ENCODE measurements at places on chromosomes 1 and 21.

- DNase-seq: no peak
These were observed 145.6 kb upstream of the NFIA start for GRCh38 chr1:60936591-60937342.

- DNase-seq: no peak
These were observed 190.4 kb downstream of the NCAM2 start for GRCh38 chr21:21188513-21189195.

GRCh38 chr1:173114346-173114745 lies 63.6 kb upstream of the TNFSF18 start:
- no peak for DNase-seq

- no peak for DNase-seq
These were observed 443.1 kb upstream of the DAB1 start for GRCh38 chr1:57866998-57867397.

- no peak for DNase-seq
These were observed 512.1 kb downstream of the LMO4 start for GRCh38 chr1:87840767-87841166.

GRCh38 chr1:180130651-180131050 lies 24.0 kb upstream of the QSOX1 start:
- no peak for DNase-seq

DNA sequence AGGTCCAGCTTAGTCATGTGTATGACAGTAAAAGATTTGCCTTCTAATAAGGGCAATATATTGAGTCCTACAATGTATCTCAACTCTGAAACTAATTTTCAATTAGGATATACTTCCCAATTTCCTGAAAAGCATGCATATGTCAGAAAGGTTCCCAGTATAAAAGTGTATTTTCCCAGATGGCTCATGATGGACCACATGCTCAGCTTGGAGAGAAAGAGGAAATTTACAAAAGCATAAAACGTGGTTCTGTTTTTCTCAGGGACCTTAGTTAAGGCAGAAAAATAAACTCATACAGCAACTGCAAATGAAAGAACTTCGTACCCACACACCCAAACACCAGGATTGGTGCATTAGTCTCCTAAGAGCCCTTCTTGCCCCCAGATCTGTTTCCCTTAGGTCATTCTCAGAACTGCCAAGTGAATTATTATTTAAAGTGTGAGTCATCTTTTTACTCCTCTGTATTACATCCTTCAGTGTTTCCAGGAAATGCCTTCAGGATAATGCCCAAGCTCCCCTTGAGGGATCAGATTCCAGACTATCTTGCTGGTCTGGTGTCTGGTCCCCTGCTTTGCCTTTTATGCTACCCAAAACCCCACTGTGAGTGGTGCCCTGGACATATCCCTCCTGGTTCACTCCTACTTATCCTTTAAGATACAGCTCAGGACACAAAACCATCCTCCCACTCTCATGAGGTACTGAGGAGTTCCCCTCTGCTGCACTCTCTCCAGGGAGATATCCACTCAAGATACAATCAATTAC lies 57.4 kb downstream of the SSX2IP start:
- no peak for DNase-seq

- DNase-seq: no peak
These were observed 32.8 kb downstream of the MTARC1 start for GRCh38 chr1:220819467-220820026.

GRCh38 chr1:204670152-204670927 lies 15.2 kb downstream of the LRRN2 start:
- no peak for DNase-seq

GRCh38 chr1:76959556-76959955 lies 92.3 kb downstream of the ST6GALNAC5 start:
- no peak for DNase-seq

GRCh38 chr1:89804642-89805237 lies 16.1 kb upstream of the LRRC8D start:
- peak; percentile 82 for DNase-seq

DNA sequence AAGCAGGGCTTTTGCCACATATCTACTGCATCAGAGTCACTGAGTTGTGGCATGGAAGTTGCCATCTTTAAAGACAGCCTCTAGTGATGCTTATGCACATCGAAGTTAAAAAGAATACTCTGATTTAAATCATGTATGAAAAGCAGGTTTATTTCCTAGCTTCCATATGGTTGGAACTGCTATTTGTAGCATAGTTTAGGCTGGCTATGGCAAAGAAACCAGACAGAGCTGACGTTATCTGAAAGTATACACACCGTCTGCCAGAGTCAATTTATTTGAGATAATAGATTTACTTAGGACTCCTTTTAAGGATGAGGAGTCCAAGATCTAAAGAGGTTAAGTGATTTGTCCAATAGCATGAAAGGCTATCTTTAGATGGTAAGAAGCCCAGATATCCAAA lies 536.9 kb upstream of the ADGRL4 start:
- no peak for DNase-seq

- DNase-seq: no peak
These were observed 93.9 kb downstream of the C1orf21 start for GRCh38 chr1:184480736-184481135.

- DNase-seq: no peak
These were observed 54.3 kb downstream of the KCNK1 start for GRCh38 chr1:233668146-233668724.

DNA sequence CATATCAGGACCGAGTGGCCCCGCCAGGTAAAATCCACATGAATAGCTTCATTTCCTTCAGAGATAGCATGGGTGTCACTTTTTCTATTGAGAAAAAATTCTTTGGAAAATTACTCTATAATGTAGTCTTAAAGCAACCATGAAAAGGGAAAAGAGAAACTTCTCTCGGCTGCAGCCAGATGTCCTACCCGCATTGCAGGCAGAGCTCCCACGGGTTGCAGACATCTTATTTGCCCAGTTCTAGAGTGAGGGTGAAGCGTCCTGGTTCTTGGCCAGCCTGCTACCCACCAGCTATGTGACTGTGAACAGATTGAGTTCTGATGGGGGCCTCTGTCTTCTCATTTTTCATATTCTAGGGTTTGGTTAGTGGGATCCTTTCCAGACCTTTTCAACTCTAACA lies 5.0 kb downstream of the ATP1B1 start:
- DNase-seq: no peak

DNA sequence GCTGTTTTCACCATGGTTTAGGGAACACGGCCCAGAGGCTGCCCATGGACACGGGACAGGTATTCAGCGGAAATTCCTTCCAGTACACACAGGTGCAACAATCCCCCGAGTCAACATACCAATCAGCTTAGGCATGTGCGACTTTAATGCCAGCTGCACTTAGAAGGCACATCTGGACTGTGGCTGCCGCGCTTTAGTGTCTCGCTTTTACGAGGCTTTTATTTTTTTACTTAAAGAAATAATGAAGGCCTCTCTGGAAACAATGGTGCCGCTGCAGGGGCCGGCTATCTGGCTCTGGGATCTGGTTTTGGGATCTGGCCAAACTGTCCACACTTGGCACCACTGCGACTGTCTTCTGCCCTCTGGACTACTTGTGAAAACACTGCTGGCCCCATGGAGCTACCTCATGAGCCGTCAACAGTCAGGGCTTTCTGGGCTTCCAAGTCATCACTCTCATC lies 55.5 kb downstream of the SLC66A1 start:
- no peak for DNase-seq

GRCh38 chr1:206114692-206115640 lies 2.2 kb downstream of the AVPR1B start:
- no peak for DNase-seq

GRCh38 chr1:223853748-223854147 lies 8.0 kb upstream of the TP53BP2 start:
- DNase-seq: no peak

- DNase-seq: no peak
These were observed 59.7 kb upstream of the CD34 start for GRCh38 chr1:207970329-207971233.

GRCh38 chr21:33185852-33186251 lies 43.9 kb upstream of the IFNAR2 start:
- no peak for DNase-seq

- no peak for DNase-seq
These were observed 17.0 kb upstream of the WNT4 start for GRCh38 chr1:22159891-22160290.

DNA sequence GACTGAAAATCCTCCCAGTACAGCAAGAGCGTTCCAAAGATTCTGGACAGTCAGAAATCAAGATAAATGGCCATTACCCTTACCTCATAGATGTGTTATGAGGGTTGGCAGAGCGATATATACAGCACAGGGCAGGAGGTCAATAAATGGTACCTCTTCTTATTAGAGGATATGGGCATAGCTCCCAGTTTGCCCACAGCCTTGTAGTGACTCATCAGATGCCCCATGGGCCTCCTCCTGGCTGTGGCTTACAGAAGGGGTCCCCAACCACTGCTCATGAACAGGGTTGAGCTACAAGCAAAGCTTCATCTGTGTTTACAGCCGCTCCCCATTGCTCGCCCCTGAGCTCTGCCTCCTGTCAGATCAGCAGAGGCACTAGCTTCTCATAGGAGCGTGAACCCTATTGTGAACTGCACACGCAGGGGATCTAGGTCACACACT lies 7.3 kb upstream of the IFNGR2 start:
- no peak for DNase-seq

DNA sequence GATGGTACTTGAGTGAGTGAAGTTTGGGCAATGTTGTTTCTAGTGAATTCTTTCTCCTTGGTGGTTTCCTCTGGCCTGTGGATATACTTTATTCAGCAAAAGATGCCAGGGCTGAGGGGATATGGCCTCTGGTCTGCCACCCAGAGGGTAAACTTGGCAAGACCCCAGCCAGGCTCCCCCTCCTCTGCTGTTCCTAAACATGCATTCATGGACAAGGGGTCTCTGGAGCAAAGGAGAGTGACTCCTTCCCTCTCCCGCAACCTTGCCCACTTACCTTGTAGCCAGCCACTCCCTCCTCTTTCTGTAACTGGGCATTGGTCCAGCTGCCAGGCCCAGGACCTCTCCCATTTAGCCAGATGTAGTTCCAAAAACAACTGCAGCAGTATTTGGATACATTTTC lies 43.8 kb downstream of the RUNX3 start:
- DNase-seq: no peak
